Tracheal epithelial cell (primary cell): ENCODE measurements at places on chromosomes 2 and 18. TPM values are rescaled to one million over a fixed set of nuclear protein-coding genes. Genes with fewer than 3 reads are reported as not detected.

CHST9 gene
- 0.72 and 1.3 TPM in 2 replicates for total RNA-seq

NAT8 gene
- not detected in 2 replicates for total RNA-seq

FAM117B gene
- total RNA-seq: 2.7 and 6.8 TPM in 2 replicates

CNTNAP5 gene
- not detected in 2 replicates for total RNA-seq

ARHGAP28 gene
- 0.21 and 0.72 TPM in 2 replicates for total RNA-seq

MXD1 gene
- 16.8 and 19.8 TPM in 2 replicates for total RNA-seq
